ENCODE measurements at places on chromosomes 2 and 18.

DNA sequence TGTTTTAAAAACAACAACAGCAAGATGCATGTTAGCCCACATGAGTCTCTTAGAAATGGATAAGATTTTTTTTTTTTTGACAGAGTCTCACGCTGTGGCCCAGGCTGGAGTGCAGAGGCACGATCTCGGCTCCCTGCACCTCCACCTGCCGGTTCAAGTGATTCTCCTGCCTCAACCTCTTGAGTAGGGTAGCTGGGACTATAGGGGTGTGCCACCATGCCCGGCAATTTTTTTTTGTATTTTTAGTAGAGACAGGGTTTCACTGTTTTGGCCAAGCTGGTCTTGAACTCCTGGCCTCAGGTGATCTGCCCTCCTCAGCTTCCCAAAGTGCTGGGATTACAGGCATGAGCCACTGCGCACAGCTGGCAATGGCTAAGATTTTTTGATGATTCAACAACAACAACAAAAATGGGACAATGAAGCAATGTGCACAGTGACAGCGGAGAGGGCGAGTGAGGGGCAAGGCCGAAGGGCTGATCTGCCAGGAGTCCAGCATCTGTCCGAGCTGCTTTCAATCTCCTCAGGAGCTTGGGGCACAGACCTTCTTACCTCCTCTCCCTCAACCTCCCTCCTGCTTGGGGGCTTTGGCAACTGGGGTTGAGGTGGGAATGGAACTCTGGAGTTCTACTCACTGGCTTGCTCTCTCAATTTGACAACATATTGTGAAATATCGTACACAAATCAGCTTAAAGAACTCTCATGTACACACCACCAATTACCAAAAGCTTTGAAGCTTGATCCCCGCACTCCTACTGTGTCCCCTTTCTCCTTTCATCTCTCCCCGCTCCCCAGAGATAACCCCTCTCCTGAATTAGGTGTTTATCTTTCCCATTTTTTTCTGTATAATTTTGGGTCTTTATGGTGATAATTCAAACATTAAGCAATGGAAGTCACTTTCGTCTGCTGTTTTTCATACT lies 3.4 kb downstream of the ABCG8 start:
- no peak for DNase-seq

DNA sequence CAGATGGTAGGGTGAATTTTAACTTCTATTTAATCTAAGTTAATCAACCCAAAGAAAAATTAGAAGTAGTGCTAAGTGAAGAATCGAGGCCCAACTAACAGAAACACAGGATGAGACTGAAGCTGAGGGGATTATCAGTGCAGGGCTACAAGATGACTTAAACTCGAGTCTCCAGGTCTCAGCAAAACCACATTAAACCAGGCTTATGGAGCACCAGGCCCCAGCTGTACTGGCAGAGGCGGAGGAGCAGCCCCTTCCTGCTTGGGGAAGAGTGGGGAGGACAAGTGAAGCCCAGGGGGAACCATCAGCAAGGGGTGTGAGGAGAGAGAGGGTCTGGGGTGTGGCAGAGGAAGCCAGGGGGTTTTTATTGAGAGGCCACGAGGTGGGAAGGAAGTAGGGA lies 135.9 kb upstream of the EPAS1 start:
- DNase-seq, result no peak

DNA sequence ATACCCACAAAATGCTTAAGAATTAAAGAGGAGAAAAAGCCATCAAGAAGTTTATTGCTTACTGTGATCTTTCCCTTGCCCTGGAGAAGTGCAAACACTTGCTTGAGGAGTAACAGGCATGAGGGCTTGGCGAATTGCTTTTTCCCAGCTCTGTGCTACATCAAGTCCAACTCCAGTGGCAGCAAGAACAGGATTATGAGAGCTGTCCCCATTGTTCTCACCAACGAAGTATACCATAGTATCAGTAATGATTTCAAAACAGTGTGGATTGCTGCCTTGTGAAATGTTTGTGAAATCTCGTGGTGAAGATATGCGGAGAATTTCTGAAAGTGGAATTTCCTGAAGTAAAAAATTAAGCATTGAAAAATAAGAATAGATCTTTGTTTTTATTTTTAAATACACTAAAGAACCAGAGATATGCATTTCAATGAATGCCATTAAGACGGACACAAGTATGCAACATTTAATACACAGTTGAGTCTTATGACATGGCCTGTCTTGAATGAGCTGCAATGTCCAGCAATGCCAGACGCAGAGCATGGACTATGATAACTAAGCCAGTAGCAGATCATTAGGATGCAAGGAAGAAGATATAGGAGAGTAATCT lies 43.0 kb downstream of the NDUFAF7 start:
- DNase-seq, result no peak

- no peak for DNase-seq
Observed at GRCh38 chr2:118150294-118150693, 62.0 kb downstream of the INSIG2 start.

GRCh38 chr2:174662859-174663258 lies 65.3 kb upstream of the WIPF1 start:
- DNase-seq, result no peak

DNA sequence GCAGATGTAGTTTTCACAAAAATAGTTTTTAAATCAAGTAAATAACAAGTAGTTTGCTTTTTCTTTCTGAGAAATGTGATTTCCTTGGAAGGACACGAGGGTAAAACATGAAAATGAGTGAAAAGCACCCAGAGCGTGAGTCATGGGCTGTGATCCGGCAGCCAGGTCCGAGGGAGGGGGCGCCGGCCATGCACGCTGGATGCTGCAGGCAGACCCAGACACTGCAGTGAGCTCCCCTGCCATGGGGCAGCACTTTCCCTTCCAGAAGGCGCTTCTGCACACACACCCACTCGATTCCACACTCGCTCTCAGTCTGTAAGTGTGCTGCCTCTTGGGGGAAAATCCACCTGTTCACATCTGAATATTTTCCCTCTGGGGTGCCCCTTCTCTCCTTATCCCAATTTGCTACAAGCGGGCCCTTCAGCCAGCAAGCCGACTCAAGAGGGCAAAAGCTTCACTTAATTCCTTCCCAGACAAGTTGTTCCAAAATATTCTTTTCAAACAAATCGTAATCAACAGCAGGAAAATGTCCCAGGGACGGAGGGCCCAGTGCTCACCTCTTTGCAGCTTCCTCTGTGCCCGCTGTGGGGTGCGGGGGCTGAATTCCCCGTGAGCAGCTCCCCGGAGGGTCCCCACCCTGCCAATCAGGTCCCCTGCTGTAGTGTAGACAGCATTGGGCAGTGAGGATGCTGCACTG lies 87.0 kb upstream of the ID2 start:
- no peak for DNase-seq

- DNase-seq, result no peak
Observed at GRCh38 chr18:51953521-51953920, 386.5 kb upstream of the DCC start.

DNA sequence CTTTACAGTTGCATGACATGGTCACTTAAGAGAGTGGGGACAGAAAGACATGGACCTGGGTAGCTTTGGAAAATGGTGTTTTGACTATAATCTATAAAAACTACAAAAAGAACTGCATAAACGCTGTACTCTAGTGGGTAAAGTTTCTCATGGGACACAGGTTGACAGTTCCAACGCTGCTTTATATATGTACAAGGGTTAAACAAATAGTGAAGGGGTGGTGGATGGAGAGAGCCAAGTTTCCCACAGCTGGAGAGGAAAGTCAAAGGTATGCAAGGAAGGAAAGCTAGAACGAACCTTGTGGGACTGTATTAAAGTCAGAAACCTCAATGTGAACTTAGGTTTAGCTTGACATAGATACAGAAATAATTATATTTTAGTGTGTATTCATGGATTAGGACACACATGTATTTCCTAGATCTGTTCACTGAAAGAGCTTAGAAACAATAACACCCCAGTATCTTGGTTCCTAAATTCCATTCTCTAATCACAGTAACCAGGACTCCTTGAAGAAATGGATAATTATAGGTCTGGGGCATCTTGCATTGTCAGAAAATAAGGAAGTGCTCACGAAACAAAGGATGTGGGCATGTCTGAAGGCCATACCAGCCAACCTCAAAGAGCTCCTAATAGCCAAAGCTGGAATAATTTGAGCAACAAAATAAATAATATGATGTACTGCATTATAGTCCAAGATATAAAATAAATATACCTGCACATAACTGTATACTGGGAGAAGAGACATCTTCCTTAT lies 28.8 kb downstream of the TANC1 start:
- no peak for DNase-seq

GRCh38 chr2:218405086-218405745 lies 5.5 kb downstream of the CTDSP1 start:
- no peak for DNase-seq

GRCh38 chr2:229952256-229952835 lies 30.0 kb downstream of the FBXO36 start:
- DNase-seq, result no peak

DNA sequence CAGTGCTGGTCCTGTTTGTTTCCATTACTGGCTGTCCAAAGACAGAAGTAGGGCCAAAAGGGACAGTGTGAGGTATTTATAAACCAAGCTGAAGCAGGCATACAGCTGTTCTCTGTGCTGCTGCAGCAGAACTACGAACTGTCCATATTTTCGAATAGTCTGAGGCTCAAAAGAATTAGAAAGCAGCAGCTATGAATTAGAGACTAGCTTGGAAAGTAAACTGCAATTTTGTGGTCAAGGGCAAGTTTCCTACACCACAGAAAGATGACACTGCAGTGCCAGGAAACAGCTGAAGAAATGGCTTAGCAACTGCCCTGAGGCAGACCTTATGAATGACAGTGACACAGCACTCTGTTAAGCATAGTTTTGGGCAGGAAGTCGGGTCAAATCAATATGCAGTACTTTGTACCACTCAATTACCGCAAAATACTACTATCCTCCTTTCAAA lies 125.3 kb downstream of the TMEM131 start:
- DNase-seq, result peak; percentile 90
